ENCODE measurements at places on chromosomes 6 and 20. TPM values are rescaled to one million over a fixed set of nuclear protein-coding genes. Genes with fewer than 3 reads are reported as not detected.

DTD1 gene
- total RNA-seq: 22.6 TPM

GRCh38 chr6:123803504-123804013, at the start of gene NKAIN2:
Gene NKAIN2, plus strand, starts transcription at chr6:123803865.
- DNase-seq: no peak

GRCh38 chr20:60962367-60963045, 289.6 kb upstream of the CDH4 start:
- no peak for DNase-seq

DNA sequence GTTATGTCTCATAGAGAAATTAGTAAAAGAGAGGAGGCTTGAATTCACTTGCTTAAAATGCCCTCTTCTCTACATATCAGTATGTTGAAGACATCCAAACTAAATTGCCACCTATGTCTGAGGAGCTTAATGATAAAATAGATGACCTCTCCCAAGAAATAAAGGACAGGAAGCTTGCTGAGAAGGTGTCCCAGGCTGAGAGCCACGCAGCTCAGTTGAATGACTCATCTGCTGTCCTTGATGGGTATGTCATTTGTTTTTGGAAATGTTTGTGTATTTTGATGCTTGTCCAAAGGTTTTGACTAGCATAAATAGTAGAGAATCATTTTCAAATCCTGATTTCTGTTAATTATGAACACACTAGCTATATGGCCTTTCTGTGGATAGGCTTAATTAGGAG, 307.7 kb downstream of the ARHGAP18 start:
- no peak for DNase-seq
